Umbilical cord (tissue), 2 donors: ENCODE measurements at places on chromosomes 1 and 21.

DNA sequence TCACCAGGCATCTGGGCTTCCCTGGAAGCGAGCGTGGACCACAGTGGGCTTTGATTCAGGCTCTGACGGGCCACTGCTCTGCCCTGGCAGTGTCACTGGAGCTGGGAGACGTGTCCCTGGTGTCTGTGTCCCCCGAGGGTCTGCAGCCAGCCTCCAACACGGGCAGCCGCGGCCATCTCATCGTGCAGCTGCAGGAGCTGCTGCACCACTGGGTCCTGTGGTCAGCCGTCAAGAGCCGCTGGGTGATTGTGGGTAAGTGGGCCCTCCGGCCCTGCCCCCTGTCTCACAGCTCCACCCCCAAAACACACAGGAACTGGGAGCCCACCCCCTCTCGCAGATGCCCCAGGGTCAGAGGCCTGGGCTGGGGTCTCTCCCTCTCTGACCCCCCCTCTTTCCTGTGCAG lies 40.7 kb downstream of the DISP3 start:
- DNase-seq, result no peak

DNA sequence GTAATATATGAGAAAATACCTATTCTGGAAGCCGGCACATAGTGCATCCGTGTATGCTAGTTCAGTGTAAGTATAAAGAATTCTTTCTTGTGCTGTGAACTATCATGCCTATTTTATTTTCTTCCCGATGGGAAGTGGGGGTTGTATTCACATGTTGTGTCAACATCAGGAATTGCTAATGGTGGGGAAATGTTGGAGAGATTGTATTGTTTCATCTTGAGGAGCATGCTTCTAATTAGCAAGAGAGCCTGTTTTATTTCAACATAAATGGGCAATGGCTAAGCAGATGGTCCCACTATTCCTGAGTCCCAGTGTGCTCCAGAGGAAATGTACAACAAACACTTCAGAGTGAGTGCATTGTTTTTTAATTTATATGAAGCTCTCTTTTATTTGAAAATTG lies 485.2 kb downstream of the PLPP3 start:
- DNase-seq, result no peak

DNA sequence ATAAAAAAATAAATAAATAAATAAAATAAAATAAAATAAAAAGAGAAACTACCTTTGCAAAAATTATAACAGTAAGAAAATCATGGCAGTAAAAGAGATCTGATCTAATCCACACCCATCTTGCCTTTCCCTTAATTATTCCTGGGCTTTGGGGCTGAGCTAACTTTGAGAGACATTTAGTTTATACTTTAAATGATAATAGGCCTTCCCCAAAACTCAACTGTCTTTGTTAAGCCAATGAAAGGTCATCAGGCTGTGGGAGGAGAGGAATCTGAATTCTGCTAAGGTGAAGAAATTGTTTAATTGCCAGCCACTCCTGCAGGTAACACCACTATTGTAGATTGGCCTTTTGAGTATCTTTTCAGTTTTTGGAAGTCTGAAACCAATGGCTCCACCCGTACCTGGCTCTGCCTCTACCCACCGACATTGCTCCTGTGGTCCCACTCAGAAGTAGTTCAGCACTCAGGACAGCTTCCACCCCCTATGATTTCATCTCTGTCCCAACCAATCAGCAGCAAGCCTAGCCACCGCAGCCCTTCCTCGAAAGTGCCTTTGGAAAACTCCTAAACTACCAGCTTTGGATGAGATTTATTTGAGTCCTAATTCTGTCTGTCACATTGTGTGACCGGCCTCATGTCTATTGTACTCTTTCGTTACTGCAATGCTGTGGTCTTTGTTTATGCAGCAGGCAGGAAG lies 23.0 kb upstream of the PNRC2 start:
- no peak for DNase-seq

DNA sequence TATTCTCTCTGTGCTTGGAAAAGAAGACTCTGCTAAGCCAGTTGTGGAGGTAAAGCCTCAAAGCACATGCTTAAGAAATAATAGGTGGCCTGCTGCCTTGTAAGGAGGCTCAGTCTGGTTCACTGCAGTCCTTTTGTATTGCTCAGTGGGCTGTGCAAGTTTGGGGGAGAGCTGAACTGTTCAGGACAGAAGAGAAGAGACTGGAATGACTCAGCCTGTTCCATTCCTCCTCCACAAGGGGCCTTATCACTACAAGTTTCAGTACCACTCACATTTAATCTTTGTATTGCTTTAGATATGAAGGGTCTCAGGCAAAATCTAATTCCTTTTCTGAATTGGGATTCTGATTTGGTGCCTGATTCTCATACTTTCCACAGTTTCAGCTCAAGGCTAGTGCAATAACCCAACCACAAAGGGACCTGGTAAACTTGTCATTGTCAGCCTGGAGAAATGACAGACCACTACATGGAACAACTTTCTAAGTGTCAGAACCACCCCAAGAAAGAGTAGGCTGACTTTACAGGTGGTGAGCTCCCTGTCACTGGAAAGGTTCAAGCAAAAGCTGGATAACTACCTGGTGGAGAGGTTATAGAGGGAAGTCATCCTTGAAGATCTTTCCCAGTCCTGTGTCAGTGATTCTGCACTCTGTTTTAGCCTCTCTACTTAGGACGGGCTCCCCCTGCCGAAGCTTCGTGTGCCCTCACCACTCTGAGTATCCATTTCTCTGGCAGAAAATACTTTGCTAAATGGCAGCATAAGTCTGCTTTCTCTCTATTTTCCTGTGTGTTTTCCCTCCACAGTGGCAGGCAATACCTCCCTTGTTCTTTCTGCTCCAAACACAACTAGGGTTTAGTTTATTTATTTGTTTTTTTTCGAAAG lies 162.9 kb upstream of the GJB5 start:
- DNase-seq, result no peak

- no peak for DNase-seq
Measured at GRCh38 chr1:158035976-158036583, 42.6 kb downstream of the KIRREL1 start.
